ENCODE measurements at places on chromosomes 16 and 17. TPM values are rescaled to one million over a fixed set of nuclear protein-coding genes. Genes with fewer than 3 reads are reported as not detected.
A peak's percentile ranks its signal among the peaks of the same experiment; 100 is the strongest.

Gene NEURL4
- 18.7 TPM for polyA plus RNA-seq

Gene CCL15
- polyA plus RNA-seq, result not detected

- no peak for DNase-seq
Measured at GRCh38 chr16:76278086-76278485, 885 bp downstream of the CNTNAP4 start.

Gene GPR179
- 0.38 TPM for polyA plus RNA-seq

GRCh38 chr16:76577003-76577402 lies 299.8 kb downstream of the CNTNAP4 start:
- no peak for DNase-seq

- no peak for DNase-seq
Measured at GRCh38 chr16:88539652-88540345, 30.4 kb upstream of the ZC3H18 start.

DNA sequence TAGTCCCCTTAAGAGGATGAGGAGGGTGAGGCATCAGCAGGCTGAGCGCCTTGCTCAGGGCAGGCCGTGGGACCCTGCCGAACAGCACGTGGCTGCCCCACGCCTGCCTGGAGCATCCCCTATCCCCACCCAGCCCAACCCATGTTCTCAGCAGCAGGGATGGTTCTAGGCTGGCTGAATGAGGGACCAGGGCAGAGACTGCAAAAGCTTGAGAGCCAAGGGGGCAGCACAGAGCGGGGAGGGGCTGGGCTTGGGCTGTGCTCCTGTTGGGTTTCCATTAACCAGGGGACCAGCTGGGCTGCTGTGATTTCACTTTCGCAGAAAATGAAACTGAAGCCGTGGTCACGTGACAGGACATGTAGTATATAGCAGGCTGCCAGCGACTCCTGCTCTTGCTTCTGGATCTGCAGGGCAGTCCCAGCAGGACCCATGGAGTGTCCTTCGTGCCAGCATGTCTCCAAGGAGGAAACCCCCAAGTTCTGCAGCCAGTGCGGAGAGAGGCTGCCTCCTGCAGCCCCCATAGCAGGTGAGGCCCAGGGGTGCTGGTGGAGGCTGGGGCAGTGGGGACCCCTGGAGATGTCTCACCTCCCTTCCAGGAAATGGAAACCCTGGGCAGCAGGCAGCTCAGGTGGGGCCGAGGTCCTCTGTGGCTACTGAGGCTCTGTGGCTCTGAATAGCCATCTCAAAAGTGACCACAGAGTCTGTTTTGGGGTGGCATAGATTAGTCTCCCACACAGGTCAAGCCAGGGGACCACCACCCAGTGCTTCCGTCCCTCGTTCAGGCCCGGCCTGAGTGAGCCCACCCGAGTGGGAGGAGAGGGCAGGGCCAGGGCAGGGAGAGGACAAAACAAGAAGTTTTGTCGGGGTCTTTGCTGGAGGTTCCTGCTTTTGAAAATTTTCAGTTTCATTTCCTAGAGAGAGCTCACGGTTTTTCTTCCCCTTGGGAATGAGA lies 2.9 kb downstream of the RNF213 start:
- peak; percentile 80 for DNase-seq

- no peak for DNase-seq
Measured at GRCh38 chr17:20925954-20926353, 116.9 kb downstream of the USP22 start.

GRCh38 chr16:57507136-57508034 lies 21.1 kb upstream of the DOK4 start:
- DNase-seq, result no peak

DNA sequence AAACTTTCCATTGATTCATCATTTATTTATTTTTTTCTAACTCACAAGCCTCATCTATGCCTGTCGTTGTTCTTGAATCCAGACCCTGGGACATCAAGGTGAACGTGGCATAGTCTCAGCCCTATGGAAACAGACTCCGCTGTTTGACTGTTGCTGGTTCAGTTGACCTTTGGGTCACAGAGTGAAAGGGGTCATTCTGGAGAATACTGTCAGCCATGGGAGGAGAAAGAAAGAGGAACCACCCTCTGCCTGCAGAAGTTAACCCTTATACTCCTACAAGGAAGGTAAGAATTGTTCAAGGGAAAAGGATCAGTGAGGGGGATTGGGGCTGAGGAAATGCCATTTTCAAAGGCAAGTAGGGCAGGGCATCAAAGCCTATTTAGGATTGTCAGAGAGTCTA lies 387.6 kb upstream of the MAF start:
- no peak for DNase-seq

DNA sequence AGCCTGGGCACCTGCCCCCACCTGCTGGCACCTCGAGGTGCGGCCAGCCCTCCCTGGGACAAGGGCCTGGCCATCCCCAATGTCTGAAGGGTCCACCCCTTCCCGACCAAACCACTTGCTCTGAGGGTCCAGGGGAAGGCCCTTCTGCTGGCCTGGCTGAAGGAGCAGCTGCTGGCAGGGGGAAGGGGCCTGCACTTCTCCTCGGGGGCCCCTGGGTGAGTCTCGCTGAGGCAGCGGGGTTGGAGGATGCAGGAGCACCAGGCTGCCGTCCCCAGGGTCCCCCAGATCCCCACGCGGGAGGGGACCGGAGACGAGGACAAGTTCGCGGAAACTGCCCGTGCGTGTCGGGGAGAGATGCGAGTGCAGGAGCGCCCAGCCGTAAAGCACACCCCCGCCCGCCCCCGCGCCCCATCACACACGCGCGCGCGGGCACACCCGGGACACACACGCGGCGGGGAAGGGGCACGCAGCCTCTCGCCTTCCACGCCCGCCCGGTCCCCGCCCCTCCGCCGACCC lies 725 bp upstream of the CACNA1H start:
- DNase-seq, result no peak

DNA sequence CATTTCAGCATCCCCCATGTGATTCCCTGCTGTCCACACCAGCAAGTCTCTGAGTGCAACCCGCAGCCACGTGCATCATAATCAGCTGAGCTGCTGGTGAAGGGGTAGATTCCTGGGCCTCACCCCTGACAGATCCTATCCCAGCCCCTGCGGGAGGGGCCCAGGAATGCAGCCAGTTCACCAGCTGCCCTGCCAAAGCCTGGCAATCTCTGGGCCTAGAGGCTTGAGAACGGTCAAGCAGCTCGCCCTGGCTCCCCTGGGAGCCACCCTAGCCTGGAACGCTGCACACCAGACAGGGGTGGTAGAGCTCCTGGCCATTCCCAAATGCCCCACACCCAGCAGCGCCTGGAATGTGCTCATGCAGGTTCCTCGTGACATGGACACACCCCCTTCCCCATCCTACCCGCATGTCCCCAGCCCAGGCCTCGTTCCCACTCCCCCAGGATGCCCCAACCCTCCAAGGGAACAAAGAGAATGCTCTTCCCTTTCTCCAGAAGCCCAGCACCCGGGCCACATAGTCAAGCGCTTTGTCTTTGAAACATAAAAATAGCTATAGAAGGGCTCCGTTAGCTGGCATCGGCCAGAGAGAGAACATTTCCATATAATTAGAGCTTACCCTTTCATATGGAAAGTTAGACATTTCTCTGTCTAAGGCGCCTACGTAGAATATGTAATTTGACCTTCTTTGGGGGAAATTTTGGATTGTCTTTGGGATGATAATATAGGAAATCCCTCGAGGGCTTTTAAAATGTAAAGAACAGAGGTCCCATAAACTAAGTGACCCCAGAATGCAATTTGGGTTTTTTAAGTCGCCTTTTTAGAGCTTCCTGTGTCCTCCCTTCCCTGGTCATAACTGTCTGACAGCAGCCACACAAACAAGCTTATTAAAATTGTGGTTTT lies 3.4 kb downstream of the CEP295NL start:
- DNase-seq, result no peak

DNA sequence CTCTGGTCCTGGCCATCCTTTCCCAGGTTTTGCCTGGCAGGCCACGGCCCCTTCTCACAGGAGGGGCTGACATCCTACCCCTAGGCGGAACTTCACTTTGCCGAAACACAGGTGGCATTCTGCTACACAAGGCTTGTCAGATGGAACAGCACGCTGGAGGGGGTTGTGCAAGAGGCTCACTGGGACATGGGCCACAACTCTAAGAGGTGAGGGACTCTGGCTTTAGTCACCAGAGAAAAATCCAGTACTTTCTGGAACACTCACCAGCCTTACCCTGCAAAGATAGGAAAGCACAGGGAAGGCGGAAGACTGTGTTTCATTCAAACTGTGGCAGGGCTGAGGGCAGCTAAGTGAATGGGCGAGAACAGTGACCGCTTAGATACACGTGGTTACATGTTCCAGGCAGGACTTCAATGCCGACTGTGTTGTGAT lies 18.3 kb downstream of the CDC42EP4 start:
- no peak for DNase-seq

- DNase-seq, result no peak
Measured at GRCh38 chr17:71109697-71110096, 940.4 kb downstream of the KCNJ2 start.

GRCh38 chr16:69083306-69083941 lies 22.0 kb upstream of the HAS3 start:
- no peak for DNase-seq

DNA sequence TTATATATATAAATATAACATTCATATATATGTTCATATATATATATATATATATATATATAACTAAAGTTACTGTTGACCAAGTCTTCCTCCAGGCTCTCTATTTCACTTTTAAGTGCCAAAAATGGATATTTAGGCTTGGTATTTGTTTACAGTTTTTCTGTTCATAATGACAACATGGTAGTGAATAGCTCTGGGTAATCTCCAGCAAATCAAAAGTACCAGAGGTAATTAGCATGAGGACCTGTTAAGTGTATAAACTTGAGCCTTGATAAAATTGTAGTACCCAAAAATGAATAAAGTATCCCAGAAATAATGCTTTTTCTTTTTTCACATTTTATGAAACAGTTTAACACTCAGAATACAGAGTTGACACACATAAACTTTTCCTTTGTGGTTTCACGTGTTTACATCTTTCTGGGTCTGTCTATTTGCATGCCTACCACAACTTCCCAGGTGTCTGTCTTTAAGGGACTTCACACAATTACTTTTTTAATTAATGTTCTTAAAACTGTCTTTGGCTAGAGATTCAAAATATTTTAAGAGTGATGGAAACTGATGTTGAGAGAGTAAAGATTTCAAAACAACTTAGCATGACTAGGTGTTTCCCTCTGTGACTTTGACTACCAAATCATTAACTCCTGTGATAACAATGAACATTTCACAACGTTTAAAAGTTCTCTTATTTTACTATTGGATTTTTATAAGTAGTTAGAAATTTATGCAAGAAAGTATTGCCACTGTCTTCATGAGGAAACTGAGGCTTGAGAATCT lies 47.9 kb downstream of the RABEP1 start:
- DNase-seq, result no peak

DNA sequence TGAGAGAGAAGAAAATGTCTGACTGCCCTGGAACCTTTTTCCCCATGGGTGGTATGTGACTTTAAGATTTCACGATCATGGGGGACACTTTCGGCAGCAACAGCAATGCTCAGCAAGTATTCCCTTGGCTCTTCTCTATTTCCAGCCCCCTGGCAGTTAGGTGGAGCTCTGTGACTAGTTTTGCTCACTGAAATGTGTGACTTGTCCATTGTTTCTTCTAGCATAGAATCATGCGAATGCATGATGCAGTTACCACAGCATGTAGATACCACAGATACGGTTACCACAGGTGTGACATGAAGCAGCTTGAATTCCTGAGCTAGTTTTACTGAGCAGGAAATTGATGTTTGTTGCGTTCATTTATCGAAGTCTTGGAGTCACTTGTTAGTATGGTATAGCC lies 1034.5 kb upstream of the EEF2KMT start:
- DNase-seq, result no peak

Gene SLFN13
- 4.3 TPM for polyA plus RNA-seq

DNA sequence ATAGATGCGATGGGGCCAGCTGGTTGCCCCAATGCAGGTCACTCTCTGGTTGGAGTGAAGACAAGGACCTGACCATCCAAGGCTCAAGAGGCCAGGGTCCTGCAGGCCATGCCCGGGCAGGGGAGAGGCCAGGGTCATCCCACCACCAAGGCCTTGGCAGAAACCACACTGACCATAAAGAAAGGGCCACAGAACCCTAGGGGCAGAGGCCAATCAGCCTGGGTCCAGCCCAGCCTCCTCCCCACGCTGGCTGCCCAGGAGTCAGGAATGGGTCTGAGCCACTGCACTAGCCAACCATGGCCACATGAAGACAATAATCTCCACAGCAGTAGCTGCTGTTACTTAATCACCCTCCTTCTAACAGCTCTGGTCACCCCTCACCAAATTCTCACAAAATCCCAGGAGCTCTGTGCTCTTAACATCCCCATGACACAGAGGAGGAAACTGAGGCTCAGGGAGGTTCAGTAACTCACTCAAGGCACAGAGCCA lies 10.2 kb upstream of the BCAR1 start:
- DNase-seq, result no peak

Gene SLC5A10
- 0.16 TPM for polyA plus RNA-seq

DNA sequence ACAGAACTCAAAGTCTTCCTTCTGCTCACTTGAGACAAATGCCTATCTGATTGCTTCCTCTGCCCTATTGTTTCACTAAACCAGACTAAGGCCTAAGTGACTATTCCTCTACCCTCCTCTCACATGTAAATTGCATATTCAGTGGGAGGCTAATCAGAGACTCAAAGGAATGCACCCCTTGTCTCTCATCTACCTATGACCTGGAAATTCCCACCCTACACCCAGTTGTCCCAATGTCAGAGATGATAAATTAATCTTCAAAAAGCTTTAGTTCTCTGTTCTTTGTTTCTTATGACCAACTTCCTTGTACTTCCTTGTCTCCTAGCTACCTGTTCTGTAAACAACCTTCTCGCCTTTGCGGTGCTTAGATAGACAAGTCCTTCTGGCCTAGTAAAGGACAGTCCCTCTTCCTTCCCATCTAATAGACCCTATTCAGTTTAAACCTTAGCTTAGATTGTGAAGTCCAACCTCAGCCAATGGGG lies 76.0 kb downstream of the EMP2 start:
- DNase-seq, result no peak

Gene CHST5
- 0.27 TPM for polyA plus RNA-seq

DNA sequence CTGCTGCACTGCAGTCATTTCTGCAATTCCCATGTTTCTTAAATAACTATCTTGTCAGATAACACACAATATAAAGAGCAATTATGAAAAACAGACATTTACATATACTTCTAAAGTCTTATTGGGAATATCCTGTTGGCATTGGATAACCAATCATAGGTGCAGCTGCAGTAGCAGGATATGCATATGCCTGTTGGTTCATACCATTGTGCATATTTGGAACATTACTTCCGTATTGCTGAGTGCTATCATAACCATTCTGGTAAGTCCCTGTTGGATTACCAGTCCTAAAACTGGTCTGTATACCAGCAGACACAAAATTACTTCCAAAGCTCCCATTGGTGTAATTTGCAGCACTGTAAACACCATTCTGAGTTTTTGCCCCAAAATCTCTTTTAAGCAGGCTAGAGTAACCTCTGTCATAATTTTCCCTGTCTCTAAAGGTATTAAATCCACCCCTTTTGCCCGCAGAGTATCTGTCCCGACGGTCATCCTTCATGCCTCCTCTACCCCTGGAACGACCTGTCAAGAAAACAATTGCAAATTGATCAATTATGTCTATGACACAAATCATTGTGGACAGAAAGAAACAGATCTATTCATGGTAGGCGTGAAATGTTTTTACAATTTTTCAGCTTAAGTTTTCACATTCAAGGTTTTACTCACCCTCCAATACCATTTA lies 3.1 kb upstream of the POLG2 start:
- DNase-seq, result no peak

All from forelimb muscle (tissue), 1 donor.